ENCODE measurements at places on chromosomes 7 and 10.
A peak's percentile ranks its signal among the peaks of the same experiment; 100 is the strongest.

DNA sequence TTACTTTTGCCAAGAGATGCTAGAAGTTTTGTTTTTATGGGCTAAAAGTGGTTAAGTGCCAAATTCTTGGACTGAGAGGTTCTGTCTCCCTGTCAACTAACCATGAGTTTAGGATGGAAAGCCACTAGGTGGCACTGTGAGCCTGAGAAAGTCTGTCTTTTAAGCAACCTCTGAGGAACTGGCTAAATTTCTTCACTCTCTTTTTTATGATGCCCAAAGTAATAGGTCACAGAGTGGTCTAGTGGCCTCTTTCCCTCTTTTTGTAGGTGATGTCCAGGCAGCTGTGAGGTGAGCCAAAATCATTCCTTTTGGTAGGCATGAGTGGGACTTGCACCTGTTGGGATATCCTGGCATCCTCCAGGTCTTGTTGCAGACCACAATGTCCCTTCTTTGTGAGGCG is 56.8 kb downstream of the SND1 start:
- DNase-seq = peak; percentile 77

- DNase-seq = peak; percentile 94
These were observed 11.9 kb upstream of the SFR1 start for GRCh38 chr10:104109908-104110662.

DNA sequence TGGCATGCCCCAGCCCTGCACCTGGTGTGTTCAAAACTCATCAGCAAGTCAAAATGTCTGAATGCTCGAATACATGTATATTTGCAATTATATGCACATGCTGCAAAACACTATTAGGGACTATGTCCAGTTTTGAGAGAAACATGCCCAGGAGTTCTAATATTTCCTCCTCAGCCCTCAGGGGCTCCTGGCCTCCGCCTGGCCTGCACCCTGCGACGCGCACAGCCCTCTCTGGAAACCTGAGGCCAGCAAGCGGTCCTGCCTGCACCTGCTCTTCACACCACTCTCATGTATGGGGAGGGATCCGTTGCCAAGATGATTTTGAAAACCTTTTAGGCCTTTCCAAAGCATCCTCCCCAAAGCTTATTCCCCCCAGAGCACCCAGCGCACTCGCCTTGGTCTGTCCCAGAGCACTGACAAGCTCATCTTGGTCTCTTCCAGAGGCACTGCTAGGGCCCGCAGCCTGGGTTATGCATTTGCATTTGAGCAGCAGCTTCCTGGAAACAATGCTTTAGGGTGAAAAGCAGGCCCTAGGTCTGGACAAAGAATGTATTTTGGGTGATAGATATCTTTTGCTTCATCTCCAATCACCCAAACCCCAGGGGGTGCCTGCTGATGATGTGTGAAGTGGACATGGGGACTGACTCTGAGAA is 22.6 kb upstream of the CNPY1 start:
- DNase-seq = no peak

DNA sequence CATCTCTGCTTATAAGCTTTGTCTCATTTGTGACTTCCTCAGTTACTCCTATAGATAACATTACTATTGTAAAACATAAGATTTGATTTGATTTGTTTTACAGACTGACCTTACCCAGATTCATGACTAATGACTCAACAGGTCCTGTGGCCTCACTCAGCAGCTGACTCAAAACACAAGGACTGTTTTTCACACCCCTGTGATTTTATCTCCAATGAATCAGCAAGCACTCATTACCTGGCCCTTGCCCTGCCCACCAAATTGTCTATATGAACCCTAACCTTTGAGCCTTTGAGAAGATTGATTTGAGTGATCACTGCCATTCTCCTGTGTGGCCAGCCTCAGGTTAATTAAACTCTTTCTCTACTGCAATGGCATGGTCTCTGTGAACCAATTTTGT is 1064.6 kb upstream of the LRRTM3 start:
- peak; percentile 19 for DNase-seq

DNA sequence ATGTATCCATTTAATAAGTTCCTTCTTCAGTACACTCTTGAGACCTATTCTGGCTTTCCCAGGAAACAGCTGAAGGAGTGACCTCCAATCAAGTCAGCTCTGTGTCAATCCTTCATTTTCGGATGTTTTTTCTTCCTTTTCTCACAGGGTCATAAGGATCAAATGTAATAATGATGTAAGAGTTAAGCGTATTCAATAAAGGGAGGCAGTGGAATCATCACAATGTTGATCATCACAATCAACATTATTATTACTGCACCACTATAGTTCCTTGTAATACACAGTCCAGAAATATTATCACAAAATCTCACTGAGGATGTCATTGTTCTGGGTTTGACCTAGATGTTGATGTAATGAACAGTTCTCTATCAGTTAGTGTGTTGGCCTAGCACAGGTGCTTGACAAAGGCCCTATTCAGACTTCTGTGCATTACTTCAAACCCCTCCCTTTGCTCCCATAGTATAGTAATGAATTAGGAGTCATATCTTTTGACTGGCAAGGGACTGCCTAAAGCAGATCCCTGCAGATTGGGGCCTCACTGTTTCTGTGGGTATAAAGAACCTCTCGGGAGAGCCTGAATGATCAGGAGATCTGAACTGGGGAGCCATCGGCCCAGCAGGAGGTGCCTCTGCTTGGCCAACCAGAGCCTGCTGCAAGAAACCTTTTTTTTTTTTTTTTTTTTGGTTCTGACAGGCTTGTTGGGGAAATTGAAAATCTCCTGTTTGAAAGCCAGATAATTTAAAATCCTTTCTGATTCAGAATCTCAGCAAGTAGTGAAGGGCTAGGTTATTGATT is 100.6 kb downstream of the KAT6B start:
- no peak for DNase-seq

DNA sequence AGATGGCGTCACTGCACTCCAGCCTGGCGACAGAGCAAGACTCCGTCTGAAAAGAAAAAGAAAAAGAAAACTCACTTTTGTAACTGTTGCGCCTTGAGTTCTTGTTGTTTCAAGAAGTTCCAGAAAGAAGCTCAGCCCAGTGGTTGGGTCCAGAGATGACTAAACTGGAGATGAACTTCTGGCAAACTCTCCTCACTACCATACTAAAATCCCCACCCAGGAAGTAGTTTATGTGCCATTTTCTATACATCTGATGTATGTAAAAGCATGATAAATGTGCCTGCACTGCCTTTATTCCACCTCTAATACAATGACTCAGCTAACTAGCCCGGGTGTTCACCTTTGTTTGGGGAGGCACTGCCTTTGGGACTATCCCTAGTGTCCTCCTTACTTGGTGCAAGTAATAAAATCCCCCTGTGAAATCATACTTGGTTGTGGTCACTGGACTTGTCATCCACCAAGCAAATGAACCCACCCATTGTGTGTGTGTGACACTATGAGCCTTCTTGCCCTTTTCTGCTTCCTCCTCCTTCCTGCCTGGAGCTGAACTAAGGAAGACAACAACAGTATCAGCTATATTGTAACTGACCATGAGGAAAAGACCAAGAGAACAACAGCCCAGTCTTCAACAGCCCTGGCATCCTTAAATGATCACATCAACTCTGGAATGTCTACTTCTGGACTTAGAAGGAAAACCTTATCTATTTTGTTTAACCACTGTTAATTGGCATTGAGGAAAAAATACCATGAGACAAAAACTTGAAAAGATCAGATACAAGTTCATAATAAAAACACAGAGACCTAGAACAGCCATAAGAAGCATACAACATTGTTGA is 33.6 kb downstream of the JMJD1C start:
- DNase-seq = peak; percentile 19

DNA sequence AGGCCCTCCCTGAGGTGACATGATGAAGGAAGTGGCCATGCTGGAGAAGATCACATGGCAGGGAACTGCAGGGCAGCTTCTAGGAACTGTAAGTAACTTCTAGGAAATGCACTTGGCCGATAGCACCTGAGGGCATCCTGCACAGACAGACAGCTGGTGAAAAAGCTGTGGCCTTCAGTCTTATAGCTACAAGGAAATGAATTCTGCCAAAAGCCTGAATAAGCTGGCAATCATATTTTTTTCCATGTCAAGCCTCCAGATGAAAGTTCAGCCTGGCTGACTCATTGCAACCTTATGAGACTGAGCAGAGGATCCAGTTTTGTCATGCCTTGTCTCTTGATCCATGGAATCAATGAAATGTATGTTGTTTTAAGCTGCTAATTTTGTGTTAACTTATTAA is 91.1 kb upstream of the CACNA2D1 start:
- DNase-seq = no peak

DNA sequence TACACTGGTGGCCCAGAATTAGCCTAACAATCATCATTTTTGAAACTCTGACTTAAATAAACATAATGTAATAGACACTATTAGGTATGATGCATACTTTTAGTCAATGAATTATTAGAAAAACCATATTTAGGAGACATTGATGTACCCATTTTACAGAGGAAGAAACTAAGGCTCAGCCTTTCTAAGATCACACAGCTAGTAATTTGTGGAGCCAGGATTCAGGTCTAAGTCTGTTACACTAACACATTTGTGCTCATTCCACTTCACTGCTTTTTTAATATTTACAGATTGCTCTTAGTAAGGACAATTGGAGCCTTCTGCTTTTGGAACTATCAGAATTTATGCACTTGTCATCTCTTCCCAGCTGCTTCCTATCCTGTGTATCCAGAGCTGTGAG is 8.9 kb downstream of the CFAP43 start:
- DNase-seq = no peak

DNA sequence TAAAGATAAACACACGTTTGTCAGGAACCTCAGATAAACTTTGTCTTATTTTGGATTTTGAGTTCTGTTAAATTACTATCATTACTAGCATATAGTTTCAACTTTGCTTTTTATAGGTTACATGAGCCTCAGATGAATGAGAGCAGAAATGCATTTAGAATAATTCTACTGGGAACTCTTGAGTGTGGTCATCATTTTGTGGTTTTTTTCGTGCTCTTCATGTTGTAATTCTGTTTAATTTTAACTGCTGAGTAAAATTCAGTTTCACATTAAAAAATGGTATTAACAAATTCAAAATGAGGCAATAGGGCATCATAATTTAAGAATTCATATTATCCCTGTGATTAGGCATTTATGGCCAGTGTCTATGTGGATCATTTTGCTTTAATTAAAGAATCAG is 72.9 kb downstream of the GNAI1 start:
- DNase-seq = no peak

- peak; percentile 51 for DNase-seq
These were observed 37.7 kb downstream of the ASB13 start for GRCh38 chr10:5628451-5629302.

GRCh38 chr10:68848281-68848680 is 20.9 kb downstream of the STOX1 start:
- no peak for DNase-seq

DNA sequence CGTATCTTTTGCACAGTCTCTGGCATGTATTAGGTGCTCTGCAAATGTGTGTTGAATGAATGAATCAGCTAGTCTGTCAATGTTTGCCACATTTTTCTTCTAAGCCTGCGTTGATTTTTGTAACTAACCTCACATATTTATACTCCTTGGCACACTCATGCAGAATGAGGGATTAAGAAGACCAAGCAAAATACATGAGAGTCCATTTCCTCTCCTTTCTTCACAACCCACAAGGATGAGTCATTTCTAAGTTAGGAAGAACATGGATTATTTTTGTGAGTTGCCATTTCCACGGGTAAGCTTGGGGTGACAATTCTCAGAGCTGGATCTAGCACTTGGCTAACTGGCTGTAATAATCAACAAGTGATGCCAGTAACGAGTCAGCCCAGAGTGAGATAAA is 158.8 kb downstream of the TWIST1 start:
- DNase-seq = peak; percentile 88

DNA sequence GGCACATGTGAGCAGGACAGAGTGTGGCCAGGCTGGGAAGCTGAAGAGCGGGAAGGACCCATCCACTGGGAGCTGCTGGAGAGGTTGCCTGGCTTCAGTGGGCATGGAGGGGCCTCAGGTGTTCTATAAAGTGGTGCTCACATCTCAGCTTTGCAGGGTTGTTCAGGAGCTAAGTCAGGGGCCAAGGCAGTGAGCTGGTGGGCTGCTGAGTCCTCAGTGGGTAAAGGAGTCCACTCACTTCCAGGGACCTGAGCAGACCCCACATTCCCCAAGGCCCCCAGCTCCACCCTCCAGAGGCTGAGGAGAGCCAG is 28.8 kb upstream of the C10orf53 start:
- no peak for DNase-seq

GRCh38 chr7:108267615-108268014 is 137.5 kb upstream of the LAMB4 start:
- no peak for DNase-seq

GRCh38 chr7:33832271-33832721 is 73.0 kb upstream of the BMPER start:
- DNase-seq = peak; percentile 16

- no peak for DNase-seq
These were observed 678.1 kb downstream of the ANKRD7 start for GRCh38 chr7:118902600-118902999.

Data from fibroblast of skin of back (primary cell).